Activated CD8-positive, alpha-beta memory T cell treated with anti-CD3 and anti-CD28 coated beads, Interleukin-2, amount 50 U/mL, for 48 hours (primary cell): ENCODE measurements at places on chromosomes 2 and 18.

- DNase-seq = no peak
Observed at GRCh38 chr2:122326471-122326870, 571.0 kb downstream of the TSN start.

- no peak for DNase-seq
Observed at GRCh38 chr2:68744366-68744912, 9.8 kb downstream of the ARHGAP25 start.

- DNase-seq = no peak
Observed at GRCh38 chr2:40178171-40178778, 273.6 kb downstream of the SLC8A1 start.

GRCh38 chr2:45242161-45242741, 233.0 kb upstream of the SIX2 start:
- no peak for DNase-seq

DNA sequence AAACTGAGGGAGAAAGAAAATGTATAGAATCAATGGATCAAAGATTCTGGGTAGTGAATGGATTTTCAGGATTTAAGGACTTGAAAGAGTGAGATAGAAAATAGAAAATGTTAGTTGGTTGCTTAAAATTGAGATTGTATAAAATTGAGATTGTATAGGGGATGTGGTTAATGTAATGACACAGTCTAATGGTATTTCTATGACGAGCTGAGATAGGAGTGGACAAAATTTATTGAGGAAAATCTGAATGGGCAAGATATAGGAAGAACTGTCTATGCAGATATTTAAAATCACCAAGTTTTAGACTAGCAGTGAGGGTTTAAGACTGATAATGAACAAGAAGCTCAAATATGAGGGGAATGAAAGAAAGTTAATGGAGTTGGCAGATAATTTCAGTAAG, 406.6 kb downstream of the NYAP2 start:
- DNase-seq = no peak

DNA sequence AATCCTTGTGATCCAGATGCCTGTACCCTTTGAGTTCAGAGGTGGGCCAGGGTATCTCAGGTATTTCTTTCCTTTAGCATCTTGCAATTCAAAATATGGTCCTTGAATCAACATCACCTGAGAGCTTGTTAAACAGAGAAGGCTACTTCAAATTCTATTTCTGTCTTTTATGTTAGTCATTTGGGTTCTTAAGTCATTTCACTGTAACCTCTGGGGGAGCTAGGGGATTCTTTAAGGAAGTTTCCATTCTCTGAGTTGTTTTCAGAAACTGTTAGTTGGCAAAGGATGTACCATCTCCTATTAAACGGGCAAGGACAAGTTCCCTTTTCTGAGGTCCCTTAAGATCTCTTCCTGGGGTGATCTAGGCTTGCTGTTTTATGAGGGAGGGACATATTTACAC, 16.6 kb downstream of the CFLAR start:
- no peak for DNase-seq
